ENCODE measurements at places on chromosomes 7 and 10. TPM values are rescaled to one million over a fixed set of nuclear protein-coding genes. Genes with fewer than 3 reads are reported as not detected.

The PTF1A gene
- not detected for total RNA-seq

The GJC3 gene
- total RNA-seq = not detected

The BLNK gene
- total RNA-seq = 4.1 TPM

The LEP gene
- total RNA-seq = 5.2 TPM

The GSAP gene
- 9.7 TPM for total RNA-seq

The KCND2 gene
- 3.5 TPM for total RNA-seq

The UPK3BL2 gene
- total RNA-seq = 13.7 TPM

The GSTO2 gene
- total RNA-seq = 1.9 TPM

The CRPPA gene
- 4.7 TPM for total RNA-seq

The IDI2 gene
- total RNA-seq = not detected

The PRF1 gene
- total RNA-seq = 5.2 TPM

The CUZD1 gene
- total RNA-seq = 0.48 TPM

The LDB3 gene
- total RNA-seq = 27.9 TPM

The SOSTDC1 gene
- not detected for total RNA-seq

The HDAC9 gene
- total RNA-seq = 42.3 TPM

The BAMBI gene
- 11.1 TPM for total RNA-seq

The ANKRD7 gene
- 0.48 TPM for total RNA-seq

The CCDC172 gene
- not detected for total RNA-seq

The VSTM4 gene
- 20.2 TPM for total RNA-seq

The TRIM8 gene
- total RNA-seq = 125 TPM

The PLCE1 gene
- total RNA-seq = 2.5 TPM

The TMEM178B gene
- total RNA-seq = 1.2 TPM

The CPVL gene
- 23.8 TPM for total RNA-seq

The PTN gene
- 4.8 TPM for total RNA-seq

The ATRNL1 gene
- total RNA-seq = 0.32 TPM

The CPA1 gene
- total RNA-seq = 0.79 TPM

The ETV1 gene
- total RNA-seq = 9.2 TPM

The CREB5 gene
- total RNA-seq = 21.5 TPM

The SORCS1 gene
- total RNA-seq = 0.37 TPM

The COL28A1 gene
- total RNA-seq = 1.0 TPM

The ARHGAP22 gene
- total RNA-seq = 9.8 TPM

The PDSS1 gene
- 6.1 TPM for total RNA-seq

The GCC1 gene
- total RNA-seq = 9.6 TPM

The PIP gene
- total RNA-seq = not detected

The CTBP2 gene
- total RNA-seq = 44.4 TPM

The ZNF12 gene
- total RNA-seq = 25.0 TPM

The FOXK1 gene
- total RNA-seq = 32.3 TPM

The CPXM2 gene
- total RNA-seq = 200 TPM

The CNPY4 gene
- 9.6 TPM for total RNA-seq

The PTPRZ1 gene
- total RNA-seq = 2.0 TPM

The CRTAC1 gene
- 24.5 TPM for total RNA-seq

The ZFAND2A gene
- 30.9 TPM for total RNA-seq

The BTAF1 gene
- 29.4 TPM for total RNA-seq

The CACNA2D1 gene
- 34.3 TPM for total RNA-seq

The CTNNA3 gene
- 5.3 TPM for total RNA-seq

The CALCR gene
- total RNA-seq = 0.10 TPM

The EGR2 gene
- total RNA-seq = 4.0 TPM

The MYH16 gene
- total RNA-seq = not detected

The SFRP4 gene
- total RNA-seq = 56.7 TPM

The ZNF736 gene
- 15.7 TPM for total RNA-seq

The SAMD9 gene
- 10.3 TPM for total RNA-seq

The LRRC18 gene
- not detected for total RNA-seq

The ZNF487 gene
- total RNA-seq = 6.5 TPM

Measured in posterior vena cava (tissue), 2 donors.